Foreskin melanocyte (primary cell): ENCODE measurements at places on chromosomes 7 and 10.
A peak's percentile ranks its signal among the peaks of the same experiment; 100 is the strongest.

DNA sequence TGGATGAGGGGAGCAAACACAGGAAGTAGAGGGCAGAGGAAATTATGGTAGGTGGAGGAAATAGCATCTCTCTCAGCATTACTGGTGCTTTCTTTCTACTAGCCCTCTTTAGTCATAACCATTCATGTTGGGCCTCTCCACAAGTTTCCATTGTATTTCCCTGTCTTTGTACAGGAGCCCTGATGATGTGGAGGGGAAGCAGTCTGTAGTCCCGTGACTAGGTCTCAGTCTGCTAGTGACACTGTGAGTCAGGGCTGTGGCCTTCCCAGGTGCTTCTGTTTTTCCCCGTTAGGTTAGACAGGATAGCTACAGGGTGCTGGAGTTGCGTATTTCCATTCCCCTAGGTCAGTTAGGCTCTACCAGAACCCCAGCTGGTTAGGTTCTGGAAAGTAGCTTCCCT lies 82.9 kb upstream of the NAMPT start:
- no peak for DNase-seq

GRCh38 chr7:108848486-108848885 lies 278.8 kb downstream of the DNAJB9 start:
- no peak for DNase-seq

DNA sequence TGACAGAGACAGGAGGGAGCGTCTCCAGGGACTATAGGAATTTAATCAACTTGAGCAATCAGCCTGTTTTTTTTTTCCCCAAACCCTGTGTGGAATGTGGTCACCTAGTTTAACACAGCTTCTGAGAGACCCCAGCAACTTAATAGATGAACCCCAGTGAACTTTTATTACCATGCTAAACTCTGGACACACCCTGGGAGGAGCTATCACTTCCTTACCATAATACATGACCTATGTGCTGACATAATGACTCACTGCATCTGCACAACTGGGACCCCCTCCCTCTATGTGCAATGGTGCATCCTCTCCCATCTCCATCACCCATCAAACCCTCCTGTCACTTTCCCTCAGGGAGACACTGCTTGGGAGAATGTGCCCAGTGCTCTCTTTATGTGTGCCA lies 83.7 kb downstream of the EPC1 start:
- no peak for DNase-seq

- peak; percentile 70 for DNase-seq
Observed at GRCh38 chr7:4650433-4651047, 31.6 kb upstream of the FOXK1 start.

GRCh38 chr10:14624600-14624999 lies 150.1 kb downstream of the FAM107B start:
- DNase-seq, result no peak

DNA sequence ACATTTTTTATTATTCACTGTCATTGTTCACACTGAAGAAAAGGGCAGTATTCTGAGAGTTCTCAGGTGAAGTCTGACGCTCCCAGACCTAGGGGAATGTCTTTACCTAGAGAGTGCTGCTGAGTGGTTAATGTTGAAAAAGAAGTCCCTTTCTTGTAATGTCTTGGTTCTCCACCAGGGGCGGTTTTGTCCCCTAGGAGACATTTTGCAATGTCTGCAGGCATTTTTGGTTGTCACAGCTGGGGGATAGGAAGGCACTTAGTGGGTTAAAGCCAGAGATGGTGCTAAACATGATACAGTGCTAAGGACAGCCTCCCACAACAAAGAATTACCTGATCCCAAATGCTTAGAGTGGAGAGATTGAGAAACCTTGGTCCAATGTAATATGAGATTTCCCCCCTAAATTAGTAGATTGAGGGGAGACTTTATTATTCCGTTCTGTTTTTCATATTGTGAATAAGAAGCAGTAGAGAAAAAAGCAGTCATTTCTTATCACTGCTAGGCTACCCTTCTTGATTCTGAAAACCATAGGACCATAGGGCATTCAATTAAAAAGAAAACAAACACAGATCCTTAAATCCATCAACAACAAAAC lies 13.1 kb downstream of the UMAD1 start:
- DNase-seq, result no peak

- DNase-seq, result no peak
Observed at GRCh38 chr10:46050941-46051623, 5.0 kb upstream of the MSMB start.

- no peak for DNase-seq
Observed at GRCh38 chr7:107939573-107940489, 48.8 kb downstream of the DLD start.

DNA sequence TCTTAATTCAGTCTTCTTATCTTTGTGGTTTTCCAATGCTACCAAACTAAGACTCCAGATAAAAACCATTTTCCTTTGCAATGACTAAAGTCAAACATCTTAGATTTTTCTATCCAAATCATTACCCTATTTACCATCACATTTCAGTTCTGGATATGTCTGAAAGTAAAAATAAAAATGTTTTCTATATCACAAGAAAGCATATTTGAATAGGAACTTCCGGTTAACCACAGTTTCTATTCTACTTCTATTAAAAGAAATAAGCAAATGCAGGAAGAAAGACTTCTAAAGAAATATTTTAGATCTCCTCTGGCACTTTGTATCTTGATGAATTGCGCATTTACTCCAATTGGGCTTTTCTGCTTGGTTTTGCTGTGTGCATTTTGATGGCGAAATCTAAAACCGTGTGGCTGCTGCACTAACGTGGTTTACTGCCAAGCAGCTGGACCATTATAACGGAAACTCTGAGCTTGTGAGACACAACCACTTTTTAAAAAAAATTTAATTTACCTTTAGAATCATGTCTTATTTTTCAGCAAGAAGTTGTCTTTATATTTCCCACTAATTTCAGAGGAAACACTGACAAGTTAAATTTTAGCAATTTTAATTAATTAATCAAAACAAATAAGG lies 146.1 kb downstream of the VPS50 start:
- DNase-seq, result no peak

DNA sequence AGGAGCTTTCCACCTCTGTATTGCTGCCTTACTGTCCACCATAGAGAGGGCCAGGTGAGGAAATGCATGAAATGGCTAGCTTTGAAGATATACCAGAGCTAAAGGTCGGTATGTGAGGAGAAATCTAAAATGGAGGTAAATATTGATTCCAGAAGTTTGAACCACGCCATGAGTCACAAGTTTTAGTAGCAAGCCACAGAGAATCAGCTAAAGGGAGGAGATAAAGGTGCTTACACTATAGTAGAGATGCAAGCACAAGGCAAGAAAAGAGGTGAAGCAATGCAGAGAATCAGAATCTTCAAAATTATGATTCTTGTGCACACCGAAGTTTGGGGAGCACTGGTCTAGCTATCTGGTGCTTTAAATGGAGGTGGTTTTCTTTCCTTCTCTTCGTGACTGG lies 3.0 kb upstream of the GSAP start:
- DNase-seq, result no peak

DNA sequence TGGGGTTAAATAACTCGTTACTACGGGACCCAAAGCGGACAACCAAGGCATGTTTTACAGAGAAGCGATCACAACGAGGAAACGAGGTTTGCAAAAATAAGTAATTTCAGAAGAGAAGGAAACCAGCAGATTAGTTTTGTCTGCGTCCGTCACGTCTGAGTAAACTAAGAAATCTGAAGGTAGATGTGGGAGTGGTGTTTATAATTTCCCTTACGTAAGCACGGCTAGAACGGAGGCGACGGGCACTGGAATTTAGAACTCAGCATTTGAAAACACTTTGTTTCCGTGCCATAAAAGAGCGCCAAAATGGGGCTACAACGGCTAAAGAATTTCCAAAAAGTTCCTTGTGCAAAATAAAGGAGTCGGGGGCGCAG lies 718 bp upstream of the UMAD1 start:
- DNase-seq, result peak; percentile 27

GRCh38 chr7:100481466-100481865 lies 2.3 kb upstream of the NYAP1 start:
- DNase-seq, result no peak

GRCh38 chr7:50362712-50363282 lies 58.3 kb downstream of the IKZF1 start:
- DNase-seq, result no peak

DNA sequence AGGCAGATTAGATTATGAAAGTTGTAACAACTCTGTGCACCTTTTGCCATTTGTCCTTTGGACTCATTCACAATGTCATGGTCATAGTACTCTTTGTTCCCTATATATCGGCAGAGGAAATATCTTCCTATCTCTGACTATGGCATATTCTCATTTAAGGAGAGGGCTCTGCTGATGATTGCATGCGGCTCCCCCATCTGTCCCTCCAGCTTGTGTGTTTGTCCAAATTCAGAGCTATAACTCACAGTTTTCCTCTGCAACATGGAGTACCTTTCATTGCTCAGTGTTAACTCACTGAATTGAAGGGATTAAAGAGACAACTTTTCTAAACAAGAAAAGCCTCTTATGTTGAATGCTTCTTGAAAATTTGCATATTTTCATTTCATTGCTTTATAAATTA lies 145.5 kb downstream of the OTUD1 start:
- DNase-seq, result no peak

DNA sequence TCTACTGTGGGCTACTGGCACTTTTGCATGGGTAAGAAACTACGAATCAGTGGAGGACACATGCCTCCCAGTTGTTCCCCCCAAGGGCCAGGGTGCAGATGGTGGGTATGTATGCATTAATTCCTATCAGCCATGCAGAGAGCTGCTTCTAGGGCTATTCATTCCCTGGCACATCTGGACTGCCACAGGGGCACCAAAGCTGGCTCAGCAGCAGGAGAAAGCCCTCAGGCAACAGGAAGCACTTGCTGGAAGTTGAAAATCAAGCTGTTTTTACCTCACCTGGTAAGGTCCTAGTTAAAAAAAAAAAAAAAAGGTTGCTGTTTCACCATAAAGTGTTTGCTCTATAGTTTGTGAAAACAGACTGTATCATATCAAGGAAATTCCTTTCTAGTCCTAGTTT lies 1342.6 kb downstream of the REEP3 start:
- no peak for DNase-seq
